Activated CD4-positive, alpha-beta T cell treated with anti-CD3 and anti-CD28 coated beads, Interleukin-2, amount 10 ng/mL, durations not matched to agents 24 days and 14 days (primary cell): ENCODE measurements at places on chromosomes 13 and 19. TPM values are rescaled to one million over a fixed set of nuclear protein-coding genes. Genes with fewer than 3 reads are reported as not detected.

DNA sequence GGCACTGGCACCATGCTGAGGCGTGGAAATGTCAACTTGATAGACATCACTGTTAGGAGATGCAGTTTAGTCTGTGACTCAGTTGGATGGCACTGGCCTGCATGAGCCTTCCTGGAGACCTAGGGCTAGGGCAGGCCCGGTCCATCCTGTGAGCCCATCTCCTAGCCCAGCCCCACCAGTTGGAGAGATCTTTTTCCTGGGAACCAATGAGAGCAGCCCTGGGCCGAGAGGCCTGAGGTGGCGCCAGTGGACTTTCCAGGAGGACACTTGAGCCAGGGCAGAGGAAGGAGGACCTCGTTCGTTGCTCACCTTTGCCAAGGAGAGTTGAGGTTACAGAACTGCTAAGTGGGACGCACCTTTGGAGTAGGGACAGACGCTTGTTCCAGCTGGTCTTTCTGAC is 100.5 kb upstream of the TEX29 start:
- no peak for DNase-seq

GRCh38 chr19:14575428-14575980 is 3.6 kb upstream of the NDUFB7 start:
- DNase-seq: no peak

DNA sequence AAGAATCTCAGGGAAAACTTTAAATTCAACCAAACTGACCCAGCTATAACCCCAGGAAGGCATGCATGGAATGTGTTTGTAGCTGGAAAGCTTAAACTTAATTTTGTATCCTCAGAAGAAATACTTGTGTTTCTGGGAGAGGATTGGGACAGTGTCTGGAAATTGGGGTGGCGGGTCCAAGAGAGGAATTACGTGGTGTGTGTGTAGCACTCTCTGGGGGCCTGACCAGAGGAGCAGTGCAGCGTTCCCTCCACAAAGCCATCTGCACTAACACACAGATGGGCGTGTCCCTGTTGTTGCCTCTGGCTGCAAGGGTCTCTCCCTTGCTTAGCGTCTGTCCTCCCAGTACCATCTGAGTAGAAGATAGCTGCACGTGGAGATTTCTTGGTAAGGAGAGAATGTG is 6.4 kb downstream of the GARRE1 start:
- DNase-seq: no peak

- no peak for DNase-seq
These were observed 6.5 kb downstream of the MEIOSIN start for GRCh38 chr19:45739498-45740439.

TNFSF9 gene
- 6.1 and 6.4 TPM in 2 replicates for total RNA-seq

GRCh38 chr19:17553256-17553655 is 2.2 kb upstream of the COLGALT1 start:
- no peak for DNase-seq
